ENCODE measurements at places on chromosomes 4 and X. TPM values are rescaled to one million over a fixed set of nuclear protein-coding genes. Genes with fewer than 3 reads are reported as not detected.

The DACH2 gene
- not detected for total RNA-seq

The MAGED4 gene
- 5.1 TPM for total RNA-seq

DNA sequence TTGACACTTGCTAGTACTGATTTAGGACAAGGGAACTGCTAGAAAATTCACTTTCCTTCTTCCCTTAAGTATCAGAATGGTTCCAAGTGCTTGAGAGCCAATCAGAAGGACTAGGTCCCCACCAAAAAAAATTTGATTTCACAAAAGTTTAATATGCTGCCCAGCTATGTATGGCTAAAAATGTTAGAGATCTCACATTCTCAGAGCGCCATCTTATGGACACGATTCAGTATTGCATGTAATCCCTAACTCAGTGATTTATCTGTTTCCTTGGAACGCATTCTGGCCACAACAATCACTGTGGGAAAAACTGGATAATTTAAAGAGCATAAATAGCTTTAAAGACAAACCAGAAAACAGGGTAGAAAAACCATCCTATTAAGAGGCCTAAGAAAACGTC, 255.1 kb upstream of the GPC4 start:
- DNase-seq: no peak

DNA sequence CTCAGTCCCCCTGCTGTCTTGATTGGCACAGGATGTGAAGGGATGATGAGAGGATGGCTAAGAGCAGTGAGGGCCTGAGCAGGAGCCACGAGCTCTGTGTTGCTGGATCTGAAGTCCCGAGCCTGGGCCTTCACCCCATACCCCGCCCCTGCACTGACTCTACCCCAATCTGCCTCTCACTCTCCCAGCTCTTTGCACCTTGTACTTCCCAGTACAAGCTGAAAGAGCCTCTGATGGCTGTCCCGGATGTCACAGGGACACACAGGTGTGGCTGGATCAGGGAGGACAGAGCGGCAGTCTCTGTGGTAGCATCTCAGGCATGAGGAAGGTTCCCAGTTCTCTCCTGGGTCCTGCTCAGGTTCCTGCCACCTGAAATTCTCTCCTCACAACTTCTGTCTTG, 103.6 kb downstream of the CHIC2 start:
- DNase-seq: no peak

DNA sequence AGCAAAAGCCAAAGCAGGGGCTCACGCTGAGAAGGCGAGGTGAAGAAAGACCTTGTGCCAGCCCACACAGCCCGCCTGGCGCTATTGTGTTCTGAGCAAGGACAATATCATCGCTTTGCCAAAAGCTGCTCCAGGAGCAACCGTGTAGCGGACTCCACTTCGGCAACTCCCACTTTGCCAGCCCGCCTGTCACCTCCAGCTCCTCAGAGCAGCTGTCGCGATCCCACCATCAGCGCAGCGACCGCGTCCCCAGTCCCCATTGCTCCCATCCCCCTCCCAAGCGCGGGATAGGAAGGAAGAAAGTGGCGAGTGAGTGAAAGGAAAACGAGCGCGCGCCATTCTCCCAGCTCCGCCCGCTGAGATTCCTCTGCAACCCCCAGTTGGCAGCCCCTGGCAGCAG, 759 bp downstream of the ZC4H2 start:
- DNase-seq: peak; percentile 14

- DNase-seq: no peak
Measured at GRCh38 chr4:52617336-52618020, 41.6 kb downstream of the USP46 start.

DNA sequence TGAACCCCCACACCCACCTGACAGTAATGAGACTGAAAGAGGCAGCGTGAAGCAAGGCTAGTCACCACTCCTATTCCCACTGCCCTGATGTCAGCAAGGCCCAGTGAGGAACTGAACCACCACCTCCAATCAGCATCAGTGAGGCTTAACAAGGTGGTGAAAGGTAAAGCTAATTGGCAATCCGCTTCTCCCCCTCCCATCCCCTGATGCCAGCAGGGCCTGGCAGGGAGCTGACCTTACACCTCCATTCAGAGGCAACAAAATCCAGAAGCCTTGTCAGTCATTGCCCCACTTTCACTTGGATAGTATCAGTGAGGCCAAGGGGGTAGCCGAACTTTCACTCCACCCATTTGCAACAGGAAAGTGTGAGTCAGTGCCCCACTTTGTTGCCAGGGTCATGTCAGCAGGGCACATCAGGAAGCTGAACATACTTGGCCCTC, 60.8 kb downstream of the AWAT2 start:
- no peak for DNase-seq

The USP17L28 gene
- total RNA-seq: not detected

DNA sequence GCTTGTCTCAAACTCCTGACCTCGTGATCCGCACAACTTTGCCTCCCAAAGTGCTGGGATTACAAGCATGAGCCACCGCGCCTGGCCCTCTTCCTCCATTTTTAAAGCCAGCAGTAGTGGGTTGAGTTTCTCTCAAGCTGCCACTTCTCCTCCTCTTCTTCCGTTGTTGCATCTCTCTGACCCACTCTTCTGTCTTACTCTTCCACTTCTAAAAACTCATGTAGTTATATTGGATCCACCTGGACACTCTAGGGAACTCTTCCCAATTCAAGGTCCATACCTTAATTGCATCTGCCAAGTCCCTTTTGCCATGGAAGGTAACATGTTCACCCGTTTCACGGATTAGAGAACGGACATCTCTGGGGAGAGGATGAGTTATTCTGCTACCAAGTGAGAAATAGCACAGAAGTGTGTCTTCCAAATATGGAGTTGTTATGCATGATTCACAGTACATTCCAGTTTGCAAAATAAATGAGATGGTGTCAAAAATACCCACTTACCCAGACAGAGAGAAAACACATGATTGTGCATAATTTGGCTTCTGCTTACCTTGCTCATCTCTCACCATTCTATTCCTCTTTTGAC, 51.8 kb downstream of the GBA3 start:
- no peak for DNase-seq

DNA sequence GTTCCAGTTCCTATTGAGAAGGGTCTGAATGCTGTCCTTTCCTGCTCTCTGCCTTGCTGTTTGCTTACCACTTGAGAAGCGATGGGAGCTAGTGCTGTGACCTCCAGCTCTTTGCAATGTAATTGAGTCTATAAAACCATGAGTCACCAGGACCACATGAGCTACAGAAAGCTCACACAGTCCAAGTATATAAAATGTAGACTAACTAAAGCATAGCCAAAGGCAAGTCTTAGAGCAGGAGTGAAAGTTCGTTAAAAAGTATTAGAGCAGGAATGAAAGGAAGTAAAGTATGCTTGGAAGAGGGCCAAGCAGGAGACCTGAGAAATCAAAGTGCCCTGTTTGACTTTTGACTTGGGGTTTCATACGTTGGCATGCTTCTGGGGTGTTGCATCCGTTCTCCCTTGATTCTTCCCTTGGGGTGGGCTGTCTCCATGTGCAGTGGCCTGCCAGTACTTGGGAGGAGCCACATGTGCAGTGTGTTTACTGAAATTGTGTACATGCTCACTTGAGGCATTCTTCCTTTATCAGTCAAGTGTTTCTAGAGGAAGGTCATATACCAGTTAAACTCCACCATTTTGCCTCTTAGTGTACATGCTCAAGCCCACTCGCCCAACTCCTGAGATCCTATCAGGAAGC, 71.3 kb upstream of the KIT start:
- DNase-seq: no peak

DNA sequence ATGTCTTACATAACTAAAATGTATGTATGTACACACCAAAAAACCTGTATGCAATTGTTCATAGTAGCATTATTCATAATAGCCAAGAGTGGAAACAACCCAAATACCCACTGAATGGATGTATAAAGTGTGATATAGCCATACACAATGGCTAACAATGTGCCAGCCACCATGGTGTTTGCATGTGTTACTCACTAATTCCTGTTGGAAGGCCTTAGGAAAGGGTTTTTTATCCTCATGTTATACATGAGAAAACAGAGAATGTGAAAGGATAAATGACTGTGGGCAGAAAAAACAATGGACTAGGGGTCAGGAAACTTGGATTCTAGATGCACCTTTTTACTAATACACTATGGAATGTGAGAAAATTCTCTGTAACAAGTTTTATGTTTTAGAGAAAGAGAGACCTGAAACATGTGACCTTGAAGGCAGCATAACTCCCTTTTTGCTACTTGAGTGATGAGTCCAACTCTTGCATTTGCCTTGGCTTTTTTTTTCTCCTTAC, 55.7 kb downstream of the TIGD2 start:
- no peak for DNase-seq

DNA sequence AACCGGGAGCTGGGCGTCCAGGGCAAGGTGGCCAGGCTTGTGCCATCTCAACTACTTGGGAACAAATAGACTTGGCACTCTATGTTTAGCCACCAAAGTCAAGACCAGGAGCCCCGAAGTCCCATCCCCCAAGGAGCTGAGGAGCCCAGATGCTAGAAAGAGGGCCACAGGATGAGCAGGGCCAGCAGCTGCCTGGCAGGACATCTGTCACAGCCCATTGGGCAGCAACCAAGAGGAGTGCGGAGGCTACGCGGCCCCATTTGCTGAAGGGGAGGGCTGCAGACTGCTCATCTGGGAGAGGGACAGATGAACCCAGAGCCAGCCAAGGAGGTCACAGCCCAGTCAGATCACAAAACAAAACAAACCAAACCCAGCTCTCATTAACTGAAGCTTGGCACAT, 22.9 kb upstream of the SOWAHD start:
- DNase-seq: no peak

GRCh38 chr4:766152-766515, 59.8 kb downstream of the CPLX1 start:
- no peak for DNase-seq

DNA sequence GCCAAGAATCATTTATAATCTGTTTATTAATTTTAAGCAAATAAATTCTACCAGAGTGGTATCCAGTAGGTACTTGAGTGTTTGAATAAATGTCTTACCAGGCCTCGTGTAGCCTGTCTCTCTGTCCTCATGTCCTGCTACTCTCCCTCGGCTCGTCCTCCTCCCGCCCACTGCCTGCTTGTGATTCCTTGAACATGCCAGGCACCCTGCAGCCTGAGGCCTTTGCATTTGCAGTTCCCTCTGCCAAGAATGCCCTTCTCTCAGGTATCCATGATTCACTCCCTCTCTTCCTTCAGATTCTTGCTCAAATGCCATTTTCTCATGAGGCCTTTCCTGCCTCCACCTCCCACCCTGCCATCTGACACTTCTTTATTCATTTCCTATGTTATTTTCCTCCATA, 209.7 kb upstream of the PRPS2 start:
- no peak for DNase-seq

All from activated B cell treated with CpG ODN at 0.5 μM for 24 hours (primary cell).